ENCODE measurements at places on chromosomes 7 and 10.

GRCh38 chr7:122309421-122309820, 4.9 kb upstream of the FEZF1 start:
- no peak for DNase-seq

- no peak for DNase-seq
Measured at GRCh38 chr7:82578430-82578829, 134.9 kb upstream of the CACNA2D1 start.

DNA sequence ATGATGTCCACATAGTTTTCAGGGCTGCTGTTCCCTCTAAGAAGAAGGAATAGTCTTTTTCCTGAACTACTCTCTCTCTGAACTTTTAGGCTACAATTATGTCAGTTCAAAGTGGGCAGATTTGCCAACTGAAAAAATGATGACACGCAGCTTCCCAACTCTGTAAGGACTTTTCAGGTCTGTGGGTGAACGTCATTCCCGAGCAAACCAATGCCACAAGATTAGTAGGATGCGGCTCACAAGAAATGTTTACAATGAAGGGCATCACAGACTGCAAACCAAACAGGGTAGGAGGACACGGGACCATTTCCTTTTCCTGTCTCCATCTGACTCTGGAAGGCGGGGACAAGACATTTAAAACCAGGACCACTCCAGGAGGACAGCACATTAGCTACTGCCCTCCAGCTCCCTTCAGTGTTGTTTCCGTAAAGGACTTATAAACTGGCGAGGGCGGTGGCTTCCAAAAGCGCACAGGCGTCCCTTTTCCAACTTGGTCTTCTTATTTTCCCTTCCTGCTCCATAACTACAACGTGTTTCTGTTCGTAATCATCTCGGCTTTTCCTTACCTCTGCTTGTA, 539 bp upstream of the MKLN1 start:
- no peak for DNase-seq

DNA sequence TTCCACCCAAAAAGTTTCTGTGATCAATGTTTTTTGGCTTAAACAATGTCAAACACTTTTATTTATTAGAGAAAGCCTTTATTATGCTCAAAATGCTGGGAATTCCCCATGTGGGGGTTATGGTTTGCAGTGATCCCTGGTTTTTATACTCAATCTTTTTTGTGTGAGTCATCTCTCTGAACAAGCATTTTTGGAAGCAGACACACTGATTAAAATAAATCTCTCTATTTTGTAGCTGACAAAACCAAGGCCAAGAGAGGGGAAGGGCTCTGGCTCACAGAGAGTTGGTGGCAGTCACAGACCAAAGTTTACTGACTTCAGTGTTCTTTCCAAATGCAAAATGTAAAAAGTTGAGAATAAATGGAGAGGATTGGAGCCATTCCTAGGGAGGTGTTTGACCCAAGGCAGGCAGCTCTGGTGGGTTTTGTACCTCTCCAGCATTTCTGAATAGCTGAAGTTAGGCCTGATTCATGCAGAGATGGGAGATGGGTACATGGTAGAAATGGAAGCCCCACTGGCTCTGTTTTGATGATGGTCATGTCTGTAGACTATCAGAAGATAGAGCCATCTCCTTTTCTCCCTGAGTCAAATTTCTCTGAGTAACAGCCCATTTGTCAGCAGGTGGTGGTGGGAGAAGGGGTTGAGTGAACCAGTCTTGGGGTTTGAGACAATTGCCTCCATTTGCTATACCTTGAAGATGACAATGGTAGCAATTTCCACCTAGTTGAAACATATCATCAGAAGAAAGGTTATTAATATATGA, 45.4 kb upstream of the NAMPT start:
- DNase-seq: no peak

DNA sequence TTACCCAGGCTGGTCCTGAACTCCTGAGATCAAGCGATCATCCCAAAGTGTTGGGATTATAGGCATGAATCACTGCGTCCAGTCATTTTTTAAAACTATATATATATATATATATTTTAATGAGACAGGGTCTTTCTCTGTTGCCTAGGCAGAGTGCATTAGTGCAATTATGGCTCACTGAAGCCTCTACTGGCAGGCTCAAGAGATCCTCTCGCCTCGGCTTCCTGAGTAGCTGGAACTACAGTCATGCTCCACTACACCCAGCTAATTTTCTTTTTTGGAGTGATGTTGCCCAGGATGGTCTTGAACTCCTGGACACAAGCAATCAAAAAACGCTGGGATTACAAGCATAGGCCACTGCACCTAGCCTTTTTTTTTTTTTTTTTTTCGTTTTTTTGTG, 55.3 kb upstream of the KAT6B start:
- no peak for DNase-seq

GRCh38 chr10:29925771-29926692, 133.4 kb downstream of the JCAD start:
- no peak for DNase-seq

DNA sequence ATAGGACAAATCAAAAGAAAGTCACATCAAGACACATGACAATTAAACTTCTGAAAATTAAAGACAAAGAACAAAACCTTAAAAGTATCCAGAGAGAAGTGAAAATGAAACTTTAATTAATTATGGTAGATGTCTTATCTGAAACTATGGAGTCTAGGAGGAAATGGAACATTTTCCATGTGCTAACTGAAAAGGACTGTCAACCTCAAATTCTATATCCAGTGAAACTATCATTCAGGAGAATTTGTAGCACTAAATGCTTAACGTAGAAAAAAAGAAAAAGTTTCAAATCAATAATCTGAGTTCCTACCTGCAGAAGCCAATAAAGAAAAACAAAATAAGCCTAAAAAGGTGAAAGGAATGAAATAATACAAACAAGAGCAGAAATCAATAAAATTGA, 33.1 kb upstream of the C10orf71 start:
- no peak for DNase-seq

- DNase-seq: no peak
Measured at GRCh38 chr10:75034131-75034512, 77.3 kb upstream of the SAMD8 start.

DNA sequence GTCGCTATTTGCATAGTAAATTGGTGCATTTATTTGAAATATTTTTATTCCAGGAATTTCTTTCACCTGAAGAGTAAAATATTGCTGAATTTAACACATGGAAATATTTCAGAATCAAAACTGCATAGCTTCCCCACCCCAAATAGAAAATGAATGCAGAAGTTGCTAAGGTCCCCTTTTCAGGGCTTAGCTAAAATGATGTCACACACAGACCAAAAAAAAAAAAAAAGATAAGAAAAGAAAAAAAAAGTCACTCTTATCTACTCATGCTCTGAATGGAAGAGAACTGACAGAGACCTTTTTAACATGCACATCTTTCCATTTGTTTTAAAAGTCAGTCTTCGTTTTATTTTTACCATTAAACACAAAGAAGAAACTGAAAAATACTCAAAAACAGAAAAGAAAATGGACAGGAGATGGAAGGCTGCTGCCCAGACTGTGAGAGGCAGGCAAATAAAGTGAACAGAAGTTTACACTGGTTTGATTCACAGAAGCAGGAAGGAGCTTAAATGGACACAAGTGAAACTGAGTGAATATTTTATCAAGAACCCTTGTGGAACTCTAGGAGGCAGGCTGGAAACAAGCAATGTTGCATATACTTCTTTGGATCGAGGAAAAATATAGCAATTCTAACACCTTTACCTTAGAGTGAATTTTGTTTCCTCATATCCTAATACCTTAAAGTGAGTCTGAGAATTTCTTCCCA, 32.0 kb downstream of the PSMC2 start:
- DNase-seq: no peak

GRCh38 chr7:159019111-159019510, 125.6 kb downstream of the VIPR2 start:
- no peak for DNase-seq

GRCh38 chr10:94266091-94266490, 96.6 kb downstream of the NOC3L start:
- DNase-seq: no peak

- DNase-seq: no peak
Measured at GRCh38 chr10:102596506-102596971, 47.7 kb upstream of the TRIM8 start.

DNA sequence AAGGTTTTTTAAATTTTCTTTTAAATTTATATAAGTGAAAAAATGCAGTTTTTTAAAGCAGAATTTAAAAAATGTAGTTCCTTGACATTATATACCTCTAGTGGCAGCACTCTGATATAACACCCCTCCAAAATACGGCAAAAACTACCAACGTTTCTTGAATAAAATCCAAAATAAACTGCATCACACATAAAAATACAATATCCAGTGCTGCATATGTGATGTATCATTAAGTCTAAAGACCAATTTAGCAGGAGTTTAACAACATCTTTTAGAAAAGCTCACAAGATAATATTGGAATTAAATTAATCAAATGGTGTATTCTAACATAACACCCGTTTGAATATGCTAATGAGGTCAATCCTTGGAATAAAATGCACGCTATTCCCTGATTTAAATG, 1.4 kb downstream of the TCERG1L start:
- DNase-seq: no peak

GRCh38 chr10:68332259-68333057, at the start of gene PBLD:
PBLD (minus strand) TSS chr10:68332928; CDS start chr10:68306844, 26,084 bp downstream.
- DNase-seq: no peak

GRCh38 chr10:88392222-88392621, 190.9 kb downstream of the RNLS start:
- no peak for DNase-seq

DNA sequence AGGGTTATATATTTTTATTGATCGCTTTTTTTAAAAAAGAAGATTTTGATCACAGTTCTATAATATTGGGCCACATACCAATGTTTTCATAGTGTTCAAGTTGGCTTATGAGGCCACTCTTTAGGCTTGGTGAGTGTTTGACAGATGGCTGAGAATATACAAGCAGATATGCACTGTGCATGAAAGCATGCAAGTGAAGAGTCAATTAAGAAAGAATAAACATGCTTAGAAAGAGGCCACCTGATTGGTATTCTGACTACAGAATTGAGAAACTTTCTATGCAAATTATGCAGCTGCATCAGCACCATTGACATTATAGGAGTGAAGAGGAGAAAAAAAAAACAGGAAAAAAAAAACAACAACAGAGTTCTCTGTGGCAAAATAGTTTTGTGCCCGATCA, 39.9 kb downstream of the CABCOCO1 start:
- DNase-seq: no peak

DNA sequence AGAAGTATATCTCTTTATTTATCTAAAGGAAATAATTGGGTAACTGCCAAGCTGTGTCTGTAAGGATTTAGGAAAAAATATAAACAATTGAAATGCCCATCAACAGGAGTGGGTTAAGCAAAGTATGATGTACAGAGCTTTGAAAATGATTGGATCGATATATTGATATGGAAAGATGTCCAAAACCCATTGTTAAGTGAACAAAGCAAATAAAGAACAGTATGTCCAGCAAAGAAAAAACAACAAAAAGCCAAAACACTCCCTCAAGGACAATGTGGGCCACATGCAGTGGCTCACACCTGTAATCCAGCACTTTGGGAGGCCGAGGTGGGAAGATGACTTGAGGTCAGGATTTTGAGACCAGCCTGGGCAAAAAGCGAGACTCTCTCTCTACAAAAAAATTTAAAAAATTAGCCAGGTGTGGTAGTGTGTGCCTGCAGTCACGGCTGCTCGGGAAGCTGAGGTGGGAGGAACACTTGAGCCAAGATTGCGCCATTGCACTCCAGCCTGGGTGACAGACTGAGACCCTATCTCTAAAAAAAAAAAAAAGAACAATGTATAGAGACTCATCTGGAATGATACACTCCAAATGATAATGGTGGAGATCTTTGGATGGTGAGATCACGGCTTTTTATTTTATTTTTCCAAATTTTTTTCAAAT, 37.9 kb downstream of the XRCC2 start:
- DNase-seq: no peak

DNA sequence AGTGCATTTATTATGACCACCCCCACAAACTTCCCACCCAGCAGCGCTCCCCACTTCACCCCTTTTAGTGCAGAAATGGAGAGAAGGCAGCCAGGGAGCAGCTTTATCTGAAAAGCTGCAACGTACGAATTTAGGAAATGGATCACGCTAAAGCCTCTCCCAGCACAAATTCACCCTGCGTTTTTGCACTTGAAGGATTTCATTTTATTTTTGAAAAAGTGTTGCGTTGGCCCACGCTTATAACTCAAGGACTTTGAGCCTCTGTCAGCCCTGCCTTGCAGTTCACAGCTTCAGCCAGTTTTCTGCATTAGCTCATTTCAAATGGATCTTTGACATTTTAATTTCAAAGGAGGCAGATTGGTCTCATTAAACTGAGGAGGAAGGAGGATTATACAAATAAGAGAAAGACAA, 556.1 kb downstream of the KCNMA1 start:
- no peak for DNase-seq

DNA sequence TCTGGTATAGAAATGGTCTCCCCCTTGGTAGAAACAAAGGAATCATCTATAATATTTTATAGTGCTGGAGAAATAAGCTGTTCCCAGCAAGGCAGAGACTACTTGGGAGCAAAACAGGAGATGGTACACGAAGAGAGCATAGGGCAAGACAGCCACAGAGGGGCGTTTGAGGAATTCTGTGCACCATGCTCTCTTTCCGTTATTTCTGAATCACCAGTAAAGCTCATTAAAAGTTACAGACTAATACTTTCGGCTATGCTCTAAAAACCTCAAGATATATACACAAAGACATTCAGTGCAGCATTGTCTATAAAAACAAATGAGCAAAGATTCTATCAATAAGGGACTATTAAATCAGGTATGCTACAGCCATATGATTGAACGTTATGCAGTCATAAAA, 68.5 kb upstream of the FHIP2A start:
- DNase-seq: no peak

DNA sequence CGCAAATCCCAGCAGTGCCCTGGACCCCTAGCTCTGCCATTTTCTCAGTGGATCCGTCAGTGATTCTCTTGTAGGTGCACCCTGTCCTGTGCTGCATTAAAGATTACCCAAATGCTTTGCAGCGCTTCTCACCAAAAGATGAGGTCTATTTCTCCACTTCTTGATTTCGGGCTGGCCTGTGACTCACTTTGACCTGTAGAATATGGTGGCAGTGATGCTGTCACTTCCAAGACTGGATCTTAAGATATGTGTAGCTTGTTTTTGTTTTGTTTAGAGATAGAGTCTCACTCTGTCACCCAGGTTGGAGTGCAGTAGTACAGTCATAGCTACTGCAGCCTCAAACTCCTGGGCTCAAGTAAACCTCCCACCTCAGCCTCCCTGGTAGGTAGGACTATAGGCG, 37.0 kb upstream of the ZMIZ1 start:
- DNase-seq: no peak

DNA sequence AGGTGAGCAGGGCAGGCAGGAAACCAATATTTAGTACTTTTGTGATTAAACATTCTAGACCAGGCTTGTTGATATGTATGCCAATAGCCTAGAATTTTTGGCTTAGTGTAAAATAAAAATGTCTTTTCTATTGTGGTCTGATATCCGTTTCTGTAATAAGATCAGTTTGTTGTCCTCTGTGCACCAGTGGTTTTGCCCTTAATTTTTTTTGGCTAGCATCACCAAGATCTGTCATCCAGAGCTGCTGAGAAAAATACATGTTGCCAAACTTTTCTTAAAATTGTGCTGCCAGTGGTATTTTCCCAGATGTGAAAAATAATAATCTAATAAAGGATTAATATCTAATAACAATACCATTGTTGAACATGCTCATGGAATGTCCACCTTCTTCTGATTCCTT, 115.6 kb downstream of the TWIST1 start:
- DNase-seq: no peak

GRCh38 chr7:72925546-72926120, 738 bp downstream of the POM121 start:
- DNase-seq: no peak

GRCh38 chr7:46123-46829, 146.1 kb upstream of the FAM20C start:
- no peak for DNase-seq
